ENCODE measurements at places on chromosomes 2 and 18.

- no peak for DNase-seq
Measured at GRCh38 chr2:25620077-25620476, 53.3 kb downstream of the DTNB start.

DNA sequence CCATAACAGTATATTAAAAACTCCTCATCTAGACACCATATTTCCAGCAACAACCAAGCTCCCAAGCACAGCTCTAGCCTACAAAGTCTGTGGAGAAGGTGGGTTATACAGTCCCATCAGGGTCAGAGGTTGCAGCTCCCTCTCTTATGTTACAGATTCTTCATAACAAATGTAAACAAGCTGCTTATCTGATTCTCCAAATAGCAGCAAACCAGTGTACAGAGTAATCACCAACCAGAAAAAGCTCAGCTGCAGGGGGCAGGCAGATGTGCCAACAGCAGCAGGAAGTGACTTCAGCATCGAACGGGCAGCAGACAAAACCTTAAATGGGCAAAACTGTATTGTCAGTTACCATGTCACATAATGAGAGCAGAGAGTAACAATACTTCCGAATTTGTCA, 52.9 kb upstream of the NABP1 start:
- DNase-seq, result no peak

DNA sequence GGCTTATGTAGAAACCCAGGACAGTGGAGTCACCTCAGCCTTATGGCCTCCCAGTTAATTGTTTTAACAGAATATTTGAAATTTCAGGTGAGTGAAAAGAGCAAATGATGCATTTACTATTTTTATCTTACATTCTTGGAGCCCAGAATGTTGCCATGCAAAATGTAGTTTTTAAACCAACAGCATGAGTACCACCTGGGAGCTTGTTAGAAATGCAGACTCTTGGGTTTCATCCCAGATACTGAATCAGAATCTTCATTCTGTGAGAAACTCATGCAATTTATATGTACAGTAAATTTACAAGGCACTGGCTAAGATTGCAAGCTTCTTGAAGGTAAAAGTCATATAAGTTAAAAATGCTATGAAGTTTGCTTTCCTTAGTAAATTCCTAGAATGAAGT, 654.5 kb upstream of the CDH2 start:
- DNase-seq, result no peak

DNA sequence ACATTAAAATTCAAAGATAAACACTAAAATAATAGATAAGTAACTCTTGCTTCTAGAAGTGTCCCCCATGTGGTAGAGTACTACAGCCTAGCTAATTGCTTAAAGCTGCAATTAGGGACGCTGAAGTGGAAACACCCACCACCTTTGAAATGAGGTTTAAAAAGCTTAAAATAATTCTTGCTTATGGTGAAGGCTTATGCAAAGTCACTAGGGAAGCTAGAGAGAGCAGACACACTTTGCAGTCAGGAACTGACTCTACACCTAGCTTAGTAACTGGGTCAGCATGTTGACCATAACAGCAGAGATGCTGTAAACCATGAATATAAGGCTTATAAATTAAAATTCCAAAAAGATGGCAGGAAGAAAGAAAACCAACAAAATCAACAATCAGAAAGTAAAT, 65.4 kb upstream of the DSG1 start:
- DNase-seq, result no peak

GRCh38 chr18:11247381-11247970, 98.1 kb upstream of the PIEZO2 start:
- DNase-seq, result no peak

DNA sequence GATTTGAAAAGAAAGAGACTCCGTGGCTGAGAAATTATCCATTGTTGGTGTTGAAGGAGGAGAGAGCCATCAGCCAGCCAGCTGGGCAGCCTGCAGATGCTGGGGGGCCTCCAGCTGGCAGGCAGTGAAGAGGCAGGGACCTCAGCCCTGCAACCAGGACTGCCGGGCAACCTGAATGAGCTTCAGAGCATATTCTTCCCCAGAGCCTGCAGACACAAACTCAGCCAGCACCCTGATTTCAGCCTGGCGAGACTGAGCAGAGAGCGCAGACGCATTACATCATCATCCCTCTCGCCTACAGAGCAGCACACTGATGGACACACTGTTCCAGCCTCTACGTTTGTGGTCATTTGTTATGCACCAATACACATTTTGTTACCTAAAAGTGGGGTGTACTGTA, 150.7 kb upstream of the RAB6C start:
- no peak for DNase-seq

GRCh38 chr2:19351899-19352697, 6.3 kb downstream of the OSR1 start:
- DNase-seq, result no peak

DNA sequence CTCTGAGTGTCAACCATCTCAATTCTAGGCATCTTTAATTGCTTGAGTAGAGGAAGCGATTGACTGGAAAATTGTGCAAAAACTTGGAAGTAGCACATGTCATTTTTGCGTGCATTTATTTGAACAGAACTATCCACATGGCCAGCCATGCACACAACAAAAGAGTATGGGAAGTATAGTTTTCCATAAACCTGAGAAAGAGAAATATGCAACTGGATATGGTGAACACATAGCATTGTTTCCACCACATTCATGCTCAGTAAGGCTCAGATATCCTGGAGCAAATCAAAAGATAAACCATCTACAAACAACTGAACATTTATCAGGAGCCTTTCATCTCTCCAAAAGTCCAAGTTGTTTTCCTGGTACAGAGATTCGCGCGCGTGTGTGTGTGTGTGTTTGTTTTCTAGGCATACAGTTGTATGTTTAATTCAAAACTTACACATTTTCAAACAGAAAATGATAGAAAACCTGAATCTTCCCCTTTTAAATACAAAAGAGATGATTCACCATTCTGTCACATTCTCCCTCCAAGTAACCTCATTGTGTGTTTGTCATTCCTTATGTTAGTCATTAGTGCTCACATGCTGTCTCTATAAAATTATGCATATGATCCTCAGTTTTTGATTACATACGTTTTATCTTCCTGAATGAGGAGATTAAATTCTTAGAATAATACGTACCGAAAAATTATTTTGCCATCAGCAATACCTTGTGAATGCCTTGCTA, 780.4 kb upstream of the NRXN1 start:
- DNase-seq, result no peak

GRCh38 chr2:79711098-79711497, 198.2 kb downstream of the CTNNA2 start:
- DNase-seq, result no peak

DNA sequence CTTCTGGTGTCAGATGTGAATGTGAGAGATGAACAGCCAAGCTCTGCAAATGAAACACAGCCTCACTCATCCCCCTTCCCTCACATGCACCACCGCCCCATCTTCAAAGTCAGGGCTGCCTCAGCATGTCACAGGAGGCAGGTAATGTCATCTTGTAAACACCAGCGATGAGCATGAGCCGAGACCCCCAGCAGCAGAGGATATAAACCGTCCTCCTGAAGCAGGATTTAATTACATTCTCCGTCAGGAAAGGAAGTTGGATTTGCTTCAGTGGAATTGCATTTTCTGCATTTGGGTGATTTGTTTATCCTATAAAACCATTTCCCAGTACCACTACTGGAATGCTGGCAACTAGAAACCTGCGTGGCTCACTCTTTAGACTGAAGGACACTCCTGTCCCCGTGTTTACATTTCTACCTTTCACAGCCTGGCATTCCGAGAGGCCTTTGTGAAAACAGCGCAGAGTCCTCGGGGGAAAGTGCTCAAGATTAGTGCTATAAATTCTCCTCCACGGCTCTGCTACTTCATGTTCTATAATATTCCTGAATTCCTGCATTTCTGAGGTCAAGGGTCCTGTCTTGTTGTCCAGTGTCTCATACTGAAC, 619.2 kb downstream of the IRS1 start:
- no peak for DNase-seq

DNA sequence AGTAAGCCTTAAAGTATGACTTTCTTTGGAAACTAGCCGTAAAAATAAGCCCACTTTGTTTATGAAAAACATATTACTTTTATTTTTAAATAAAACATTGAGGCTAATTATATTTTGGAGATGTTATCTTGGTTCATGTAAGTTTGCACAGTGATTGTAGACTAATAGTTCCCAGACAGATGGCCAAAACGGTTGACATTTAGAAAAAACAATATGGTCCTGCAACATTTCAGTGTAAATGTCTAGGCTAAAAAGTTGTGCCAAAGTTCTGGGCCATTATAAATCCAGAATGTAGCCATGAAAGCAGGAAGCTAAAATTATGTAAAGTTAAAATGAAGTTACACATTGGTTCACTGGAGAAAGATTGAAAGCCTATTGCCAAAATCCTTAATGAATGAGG, 43.6 kb downstream of the SLC5A7 start:
- no peak for DNase-seq

- no peak for DNase-seq
Measured at GRCh38 chr2:158629116-158629515, 166.0 kb upstream of the DAPL1 start.

DNA sequence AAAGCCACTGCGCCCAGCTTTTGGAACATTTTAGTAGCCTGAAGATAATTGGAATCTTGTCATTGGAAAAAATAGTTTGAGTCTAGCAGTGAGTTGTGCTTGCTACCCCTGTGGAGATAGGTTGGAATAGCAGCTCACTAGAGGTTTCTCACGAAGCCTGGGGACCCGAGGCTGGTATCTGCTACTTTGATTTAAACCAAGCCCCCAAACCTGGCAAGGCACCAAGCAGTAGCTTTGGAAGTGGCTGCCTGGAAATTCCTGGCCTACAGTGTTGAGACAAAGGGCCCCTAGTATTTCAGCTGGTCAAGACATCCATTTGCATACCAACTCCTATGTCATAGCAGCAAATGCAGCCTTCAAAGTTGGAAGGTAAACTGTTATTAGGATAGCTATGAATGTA, 42.1 kb downstream of the NOP58 start:
- no peak for DNase-seq

- DNase-seq, result no peak
Measured at GRCh38 chr2:175732531-175732930, 269.5 kb downstream of the LNPK start.

DNA sequence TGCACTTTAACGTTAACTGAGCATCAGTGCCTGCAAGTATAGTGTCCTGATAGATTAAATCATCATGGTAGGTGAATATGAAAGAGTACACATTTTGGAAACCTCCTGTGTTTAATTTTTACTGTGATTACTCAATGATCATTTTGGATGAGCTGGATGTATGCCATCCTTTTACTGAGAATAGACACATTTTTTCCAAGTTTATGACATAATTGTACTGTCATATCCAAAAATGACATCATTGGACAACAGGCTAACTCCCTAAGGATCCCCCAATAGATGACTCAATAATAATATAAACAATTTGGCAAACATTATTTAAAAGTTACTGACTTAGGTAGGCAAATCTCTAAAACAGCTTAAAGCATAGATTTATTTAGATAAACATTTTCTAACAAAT, 410.8 kb upstream of the REG3G start:
- no peak for DNase-seq

DNA sequence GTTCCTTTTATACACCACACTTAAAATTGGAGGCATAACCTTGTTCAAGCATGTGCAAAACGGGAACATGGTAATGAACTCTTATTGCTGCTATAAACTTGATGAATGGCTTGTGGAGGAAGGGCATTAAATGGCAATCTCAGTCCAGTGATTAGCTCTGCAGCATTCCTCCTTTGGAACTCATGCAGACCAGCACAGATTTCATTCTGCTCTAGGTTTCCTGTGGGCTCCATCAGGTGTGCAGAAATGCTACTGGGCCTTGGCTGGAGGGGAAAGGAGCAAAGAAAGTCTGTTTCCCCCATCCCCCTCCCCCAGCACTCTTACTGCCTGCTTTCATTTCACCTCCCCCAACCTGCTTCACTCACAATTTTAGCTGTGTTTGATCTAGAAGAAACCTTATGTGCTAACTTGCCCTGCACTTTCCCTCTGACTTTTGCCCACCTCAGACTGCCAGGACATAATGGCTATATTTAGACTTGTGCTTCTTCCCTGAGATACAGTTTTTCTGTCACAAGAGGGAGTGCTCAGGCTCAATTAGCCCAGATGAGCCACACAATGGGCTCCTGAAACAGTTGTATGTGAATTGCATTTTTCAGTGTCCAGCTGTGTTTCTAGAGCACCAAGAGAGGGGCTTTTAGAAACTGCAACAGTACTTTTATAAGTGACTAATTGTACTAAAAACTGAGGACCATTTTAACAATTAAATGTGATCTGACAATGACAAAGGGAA, 109.8 kb downstream of the FSHR start:
- no peak for DNase-seq

GRCh38 chr2:56338232-56338631, 154.4 kb downstream of the CCDC85A start:
- DNase-seq, result no peak

DNA sequence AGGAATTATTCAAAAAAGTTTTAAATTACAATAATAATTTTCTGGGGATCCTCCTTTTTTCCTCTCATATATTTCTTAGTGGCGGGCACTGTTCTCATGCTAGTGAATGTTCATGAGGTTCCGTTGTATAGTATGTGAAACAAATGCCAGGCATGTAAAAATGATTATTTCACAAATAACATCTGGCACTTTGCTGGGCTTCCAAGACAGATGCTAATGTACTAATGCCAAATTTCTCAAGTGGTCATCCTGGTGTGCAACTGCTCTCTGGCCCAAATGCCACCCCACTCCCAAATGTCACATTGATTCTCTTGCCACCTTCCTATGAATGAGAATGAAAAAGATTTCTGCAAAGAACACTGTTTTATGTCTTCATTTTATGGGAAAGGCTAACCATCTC, 564.0 kb upstream of the GCFC2 start:
- DNase-seq, result no peak

- no peak for DNase-seq
Measured at GRCh38 chr2:177675825-177676224, 283.3 kb downstream of the AGPS start.

- no peak for DNase-seq
Measured at GRCh38 chr2:132654968-132655367, 15.0 kb downstream of the LYPD1 start.

- DNase-seq, result no peak
Measured at GRCh38 chr2:37836270-37836669, 88.8 kb upstream of the RMDN2 start.

- no peak for DNase-seq
Measured at GRCh38 chr2:224984637-224985036, 57.6 kb downstream of the DOCK10 start.

DNA sequence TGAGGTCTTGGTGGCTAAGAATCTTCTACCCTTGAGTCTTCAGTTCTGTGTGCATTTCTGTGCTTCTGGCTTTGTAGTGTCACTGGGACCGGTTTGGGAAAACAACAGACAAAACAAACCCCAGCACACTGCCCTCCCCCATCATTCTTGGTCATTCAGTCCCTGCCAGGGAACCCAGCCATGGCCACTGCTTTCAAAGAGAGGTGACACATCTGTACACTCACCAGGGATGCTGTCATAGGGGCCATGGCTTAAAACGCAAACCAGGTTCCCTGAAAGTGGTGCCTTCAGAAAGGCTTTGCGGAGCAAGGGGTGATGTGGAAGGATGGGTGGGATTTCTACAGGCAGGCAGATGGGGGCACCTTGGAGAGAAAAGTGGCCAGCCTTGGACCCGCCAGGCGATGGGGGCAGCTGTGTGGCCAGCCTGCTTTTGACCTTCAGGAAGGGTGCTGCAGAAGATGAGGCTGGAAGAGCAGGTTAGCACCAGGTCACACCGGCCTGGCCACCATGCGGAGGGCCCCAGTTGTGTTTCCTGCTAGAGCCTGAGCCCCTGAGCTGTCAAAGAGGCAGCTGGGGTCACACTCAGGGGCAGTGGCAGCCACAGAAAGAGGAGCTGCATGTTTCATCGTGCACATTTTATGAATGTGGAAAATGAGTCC, 101.3 kb downstream of the INHBB start:
- DNase-seq, result peak; percentile 42

- no peak for DNase-seq
Measured at GRCh38 chr18:42514512-42514911, 559.5 kb downstream of the PIK3C3 start.

- peak; percentile 40 for DNase-seq
Measured at GRCh38 chr2:146392186-146392585, 1452.6 kb upstream of the ACVR2A start.

All from sciatic nerve (tissue), 2 donors.